ENCODE measurements at places on chromosomes 11 and 22. TPM values are rescaled to one million over a fixed set of nuclear protein-coding genes. Genes with fewer than 3 reads are reported as not detected.

DNA sequence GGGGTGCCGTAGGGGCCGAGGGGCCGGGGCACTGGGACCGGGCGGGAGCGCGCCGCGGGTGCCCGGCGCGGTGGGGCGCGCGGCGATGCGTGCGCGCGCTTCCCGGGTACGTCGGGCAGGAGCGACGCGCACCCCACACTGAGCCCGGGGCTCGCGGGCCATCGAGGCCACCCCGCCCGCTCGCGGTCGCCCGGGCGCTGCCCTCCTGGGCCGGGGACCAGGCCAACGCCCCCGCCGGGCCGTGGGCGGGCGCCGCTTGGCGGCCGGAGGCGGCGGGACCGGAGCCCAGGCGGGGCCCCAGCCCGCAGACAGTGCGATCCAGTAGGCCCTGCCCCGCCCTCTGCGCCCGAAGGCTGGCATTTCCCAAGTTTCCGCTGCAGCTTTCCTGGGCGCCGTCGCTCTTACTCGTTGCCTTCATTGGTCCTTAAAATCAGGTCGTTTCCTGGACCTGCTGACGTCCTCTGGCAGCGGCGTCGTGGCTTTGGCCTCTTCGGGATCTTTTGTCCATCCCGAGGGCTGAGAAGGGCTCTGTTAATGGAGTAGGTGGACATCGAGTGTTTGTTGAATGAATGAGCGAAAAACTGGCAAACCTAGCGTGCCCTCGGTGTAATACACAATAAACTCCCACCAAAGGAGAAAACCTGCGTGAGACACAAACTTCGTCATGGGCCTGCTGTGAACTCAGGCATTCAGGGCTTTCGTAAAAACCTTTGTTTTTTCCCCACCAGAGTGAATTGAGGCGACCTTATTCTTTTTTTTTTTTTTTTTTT lies 638 bp downstream of the PARVA start:
- DNase-seq: peak; percentile 94
- H3K4me1 ChIP-seq: no peaks in the 10 kb centered on the region
- peak overlapping the region; percentile 89 for H3K27ac ChIP-seq
- H3K27me3 ChIP-seq: no peaks in the 10 kb centered on the region
- no peaks in the 10 kb centered on the region for H3K36me3 ChIP-seq
- peak overlapping the region; percentile 62 for H3K4me3 ChIP-seq

- H3K4me3 ChIP-seq: no peak overlapping the region
- no peak for DNase-seq
- H3K36me3 ChIP-seq: peaks cover 7% of the 10 kb centered on the region
- H3K27ac ChIP-seq: no peak overlapping the region
Measured at GRCh38 chr11:77322506-77322905, 21.0 kb upstream of the GDPD4 start.

GRCh38 chr11:109237636-109238035 lies 184.4 kb upstream of the C11orf87 start:
- no peaks in the 10 kb centered on the region for H3K36me3 ChIP-seq
- no peak overlapping the region for H3K4me3 ChIP-seq
- no peak for DNase-seq

DNA sequence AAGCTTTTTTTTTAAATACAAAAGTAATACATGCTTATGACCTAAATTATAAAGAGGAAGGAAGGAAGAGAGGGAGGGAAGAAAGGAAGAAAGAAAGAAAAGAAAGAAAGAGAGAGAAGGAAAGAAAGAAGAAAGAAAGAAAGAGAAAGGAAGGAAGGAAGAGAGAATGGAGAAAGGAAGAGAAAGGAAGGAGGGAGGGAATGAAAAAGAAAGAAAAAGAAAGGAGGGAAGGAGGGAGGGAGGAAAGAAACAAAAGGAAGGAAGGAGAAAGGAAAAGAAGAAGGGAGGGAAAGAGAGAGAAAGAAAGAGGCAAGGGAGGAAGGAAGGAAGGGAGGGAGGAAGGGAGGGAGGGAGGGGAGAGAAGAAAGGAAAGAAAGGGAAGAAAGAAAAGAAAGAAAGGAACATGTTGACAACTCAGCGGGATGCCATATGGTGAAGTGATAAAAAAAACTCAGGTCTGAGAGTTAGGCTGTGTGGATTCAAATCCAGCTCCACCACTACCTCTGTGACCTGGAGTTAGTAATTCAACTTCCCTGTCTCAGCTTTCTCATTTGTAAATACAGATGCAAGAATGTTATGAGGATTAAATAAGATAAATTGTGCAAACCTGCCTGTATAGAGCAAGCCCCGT lies 9.6 kb upstream of the EED start:
- DNase-seq: no peak
- peaks cover 3% of the 10 kb centered on the region for H3K4me1 ChIP-seq
- no peak overlapping the region for H3K27ac ChIP-seq
- no peaks in the 10 kb centered on the region for H3K27me3 ChIP-seq
- H3K36me3 ChIP-seq: no peaks in the 10 kb centered on the region
- H3K4me3 ChIP-seq: no peak overlapping the region

- no peaks in the 10 kb centered on the region for H3K4me1 ChIP-seq
- no peak overlapping the region for H3K27ac ChIP-seq
- peak; percentile 74 for DNase-seq
- no peaks in the 10 kb centered on the region for H3K36me3 ChIP-seq
- H3K27me3 ChIP-seq: no peaks in the 10 kb centered on the region
Measured at GRCh38 chr11:69643646-69644045, 2.7 kb downstream of the CCND1 start.

- no peak for DNase-seq
- no peak overlapping the region for H3K27ac ChIP-seq
- no peaks in the 10 kb centered on the region for H3K27me3 ChIP-seq
- H3K4me1 ChIP-seq: no peaks in the 10 kb centered on the region
- no peaks in the 10 kb centered on the region for H3K36me3 ChIP-seq
Measured at GRCh38 chr22:47315862-47316419, 553.5 kb downstream of the TBC1D22A start.

The LGALS12 gene
- 0.84 TPM for total RNA-seq

The CABP4 gene
- 2.4 TPM for total RNA-seq

The ADAMTS15 gene
- total RNA-seq: 16.0 TPM

The SHANK2 gene
- total RNA-seq: 0.93 TPM
